ENCODE measurements at places on chromosomes 12 and 14. TPM values are rescaled to one million over a fixed set of nuclear protein-coding genes. Genes with fewer than 3 reads are reported as not detected.

DNA sequence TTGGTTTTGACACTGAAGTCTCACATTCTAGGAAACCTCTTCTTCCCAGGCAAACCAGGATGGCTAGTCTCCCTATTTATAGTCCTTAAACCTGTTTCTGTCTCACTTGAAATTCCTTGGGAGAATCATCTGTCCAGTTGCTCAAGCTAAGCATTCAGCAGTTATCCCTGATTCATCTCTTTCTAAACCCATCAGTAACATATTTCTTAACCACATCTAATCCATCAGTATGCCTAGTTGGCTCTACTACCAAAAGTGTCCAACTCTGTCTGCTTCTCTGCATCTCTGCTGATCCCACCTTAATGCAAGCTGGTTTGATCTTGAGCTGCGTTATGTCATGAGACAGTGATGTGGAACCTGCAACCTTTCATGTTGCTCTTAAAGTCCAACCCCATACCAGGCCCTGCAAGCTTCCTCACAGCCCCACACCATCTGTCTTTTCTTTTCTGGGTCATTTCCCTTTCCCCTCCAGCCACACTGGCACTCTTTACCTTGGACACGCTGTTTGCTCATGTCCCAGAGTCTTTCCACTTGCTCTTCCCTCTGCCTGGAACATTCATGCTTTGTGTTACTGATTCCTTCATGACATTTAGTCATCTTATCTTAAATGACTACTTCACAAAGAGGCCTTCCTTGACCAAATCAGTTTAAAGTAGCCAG, 380.8 kb upstream of the RGS6 start:
- no peak for DNase-seq
- no peak overlapping the region for H3K27ac ChIP-seq
- no peaks in the 10 kb centered on the region for H3K36me3 ChIP-seq
- H3K4me1 ChIP-seq: peaks cover 13% of the 10 kb centered on the region
- H3K4me3 ChIP-seq: no peak overlapping the region

DNA sequence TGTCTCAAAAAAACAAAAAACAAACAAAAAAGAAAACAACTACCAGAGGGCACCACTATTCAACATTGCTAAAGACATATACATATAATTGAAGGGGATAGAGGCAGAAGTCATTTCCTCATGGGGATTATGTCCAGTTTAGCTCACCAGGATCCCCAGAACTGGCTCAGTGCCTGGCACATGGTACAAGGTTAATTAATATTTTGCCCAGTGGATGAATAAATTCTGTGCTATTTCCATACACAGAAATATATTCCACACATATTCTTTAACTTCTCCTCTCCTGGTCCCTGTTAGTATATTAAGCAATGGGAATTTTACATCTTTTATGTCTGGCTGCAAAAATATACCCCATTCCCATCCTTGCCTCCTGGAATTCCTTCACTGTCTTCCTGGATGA, 6.7 kb downstream of the FOS start:
- DNase-seq: no peak
- H3K27ac ChIP-seq: no peak overlapping the region
- H3K4me1 ChIP-seq: peaks cover 7% of the 10 kb centered on the region
- peaks cover 11% of the 10 kb centered on the region for H3K36me3 ChIP-seq

GRCh38 chr12:106954462-106955376, 988 bp upstream of the TMEM263 start:
- H3K27me3 ChIP-seq: no peaks in the 10 kb centered on the region
- DNase-seq: peak; percentile 24
- H3K36me3 ChIP-seq: no peaks in the 10 kb centered on the region

GRCh38 chr12:94762943-94763342, 112.6 kb upstream of the TMCC3 start:
- H3K27ac ChIP-seq: peak overlapping the region; percentile 19
- H3K4me3 ChIP-seq: no peak overlapping the region
- no peaks in the 10 kb centered on the region for H3K4me1 ChIP-seq
- no peaks in the 10 kb centered on the region for H3K27me3 ChIP-seq

DNA sequence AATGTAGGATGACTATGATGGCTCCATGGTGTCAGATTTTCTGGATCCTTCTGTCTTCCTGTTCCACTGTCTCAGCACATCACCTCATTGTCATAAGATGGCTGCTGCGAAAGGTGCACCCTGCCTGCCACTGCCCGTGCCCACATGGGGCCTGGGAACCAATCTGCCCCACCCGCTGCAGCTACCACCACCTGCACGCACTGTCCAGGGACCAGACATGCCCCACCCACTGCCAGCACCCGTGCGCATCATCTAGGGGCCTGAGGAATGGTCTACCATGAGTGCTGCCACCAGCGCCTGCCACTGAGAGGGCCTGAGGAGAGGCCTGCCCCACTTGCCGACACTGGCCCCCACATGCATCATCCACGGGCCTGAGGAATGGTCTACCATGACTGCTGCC, 23.8 kb downstream of the CYP46A1 start:
- H3K4me3 ChIP-seq: no peak overlapping the region
- H3K36me3 ChIP-seq: no peaks in the 10 kb centered on the region
- no peak for DNase-seq
- H3K4me1 ChIP-seq: no peaks in the 10 kb centered on the region
- H3K27me3 ChIP-seq: peaks cover 5% of the 10 kb centered on the region
- no peak overlapping the region for H3K27ac ChIP-seq

GRCh38 chr12:100554608-100555077, 18.8 kb upstream of the GAS2L3 start:
- no peak for DNase-seq
- H3K4me1 ChIP-seq: no peaks in the 10 kb centered on the region
- H3K4me3 ChIP-seq: no peak overlapping the region
- H3K36me3 ChIP-seq: no peaks in the 10 kb centered on the region
- no peaks in the 10 kb centered on the region for H3K27me3 ChIP-seq

- H3K27ac ChIP-seq: no peak overlapping the region
- no peak overlapping the region for H3K4me3 ChIP-seq
- DNase-seq: no peak
- H3K27me3 ChIP-seq: no peaks in the 10 kb centered on the region
Measured at GRCh38 chr12:101074940-101075680, 134.9 kb downstream of the SLC5A8 start.

GRCh38 chr12:107329569-107330324, 236.4 kb upstream of the CRY1 start:
- DNase-seq: no peak
- H3K36me3 ChIP-seq: no peaks in the 10 kb centered on the region
- no peaks in the 10 kb centered on the region for H3K27me3 ChIP-seq
- no peak overlapping the region for H3K27ac ChIP-seq
- H3K4me3 ChIP-seq: no peak overlapping the region
- no peaks in the 10 kb centered on the region for H3K4me1 ChIP-seq

GRCh38 chr14:54695196-54695595, 128.3 kb downstream of the SAMD4A start:
- H3K27ac ChIP-seq: no peak overlapping the region
- H3K27me3 ChIP-seq: no peaks in the 10 kb centered on the region
- no peaks in the 10 kb centered on the region for H3K36me3 ChIP-seq
- no peak for DNase-seq

GRCh38 chr14:65588426-65589140, 176.1 kb downstream of the FUT8 start:
- H3K27ac ChIP-seq: no peak overlapping the region
- no peaks in the 10 kb centered on the region for H3K27me3 ChIP-seq
- no peaks in the 10 kb centered on the region for H3K4me1 ChIP-seq
- no peaks in the 10 kb centered on the region for H3K36me3 ChIP-seq
- no peak for DNase-seq

DNA sequence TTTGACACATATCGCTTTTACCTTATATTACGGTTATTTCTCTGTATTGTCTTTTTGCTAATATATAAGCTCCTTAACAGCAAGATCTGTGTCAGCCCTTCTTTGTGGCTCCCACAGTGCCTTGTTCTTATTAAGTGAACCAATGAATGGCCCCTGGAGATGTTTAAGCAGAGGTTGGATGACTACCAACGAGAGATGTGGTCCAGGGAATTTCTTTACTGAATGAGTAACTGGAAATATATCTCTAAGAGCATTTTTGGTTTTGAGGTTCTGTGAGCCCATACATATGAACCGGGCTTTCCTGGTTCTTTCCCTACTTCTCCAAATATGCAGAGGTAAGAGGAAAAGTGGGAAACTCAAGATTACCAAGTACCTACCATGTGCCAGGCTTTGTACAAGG, 23.5 kb downstream of the CALCOCO1 start:
- H3K27ac ChIP-seq: no peak overlapping the region
- peaks cover 91% of the 10 kb centered on the region for H3K27me3 ChIP-seq
- H3K4me1 ChIP-seq: no peaks in the 10 kb centered on the region
- no peak overlapping the region for H3K4me3 ChIP-seq
- H3K36me3 ChIP-seq: no peaks in the 10 kb centered on the region

GRCh38 chr12:131918311-131919050, 10.6 kb upstream of the PUS1 start:
- no peak overlapping the region for H3K4me3 ChIP-seq
- no peaks in the 10 kb centered on the region for H3K4me1 ChIP-seq
- peaks cover 36% of the 10 kb centered on the region for H3K36me3 ChIP-seq
- no peak for DNase-seq

DNA sequence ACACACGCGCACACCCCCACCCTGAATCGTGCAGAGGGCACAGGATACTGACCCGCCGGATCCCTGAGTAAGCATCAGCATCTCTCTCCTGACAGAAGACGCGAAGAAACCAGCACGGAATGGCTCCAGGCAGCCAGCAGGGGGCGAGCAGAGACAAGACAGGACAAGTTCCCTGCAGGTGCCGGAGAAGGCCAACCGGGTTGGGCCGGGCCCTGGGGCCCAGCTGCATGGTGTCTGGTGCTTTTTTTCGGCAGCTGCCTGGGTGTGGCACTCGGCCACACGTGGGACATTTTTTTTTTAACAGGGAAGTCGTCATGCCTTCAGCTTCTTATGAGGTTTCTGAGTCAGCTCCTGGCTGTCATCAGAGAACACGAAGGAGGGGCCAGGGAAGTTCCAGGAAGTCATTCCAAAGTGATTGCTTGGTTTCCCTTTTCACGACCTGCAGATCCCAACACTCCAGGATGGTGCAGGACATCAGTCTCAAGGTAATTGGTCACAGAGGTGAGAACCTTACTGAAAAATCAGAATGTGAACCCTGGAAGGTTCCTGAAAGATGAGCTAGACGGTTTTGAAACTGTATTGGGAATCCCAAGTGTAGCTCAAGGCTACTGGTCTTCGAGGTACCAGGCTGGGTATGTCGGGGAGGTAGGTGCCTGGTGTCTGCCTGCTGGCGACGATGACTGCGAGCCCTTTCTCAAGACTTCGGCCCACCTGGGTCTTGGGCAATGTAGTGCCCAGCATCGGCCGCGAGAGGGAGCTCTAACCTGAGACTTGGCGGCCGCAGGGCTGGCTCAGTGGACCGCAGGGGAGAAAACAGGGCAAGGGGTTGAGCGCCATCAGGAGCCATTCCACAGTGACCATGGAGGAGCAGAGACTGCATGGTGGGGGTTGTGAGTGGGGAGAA, 190.8 kb upstream of the PRMT8 start:
- peaks cover 11% of the 10 kb centered on the region for H3K4me1 ChIP-seq
- DNase-seq: peak; percentile 90
- H3K27me3 ChIP-seq: peaks cover 8% of the 10 kb centered on the region
- H3K4me3 ChIP-seq: peak overlapping the region; percentile 0
- peak overlapping the region; percentile 81 for H3K27ac ChIP-seq
- no peaks in the 10 kb centered on the region for H3K36me3 ChIP-seq

DNA sequence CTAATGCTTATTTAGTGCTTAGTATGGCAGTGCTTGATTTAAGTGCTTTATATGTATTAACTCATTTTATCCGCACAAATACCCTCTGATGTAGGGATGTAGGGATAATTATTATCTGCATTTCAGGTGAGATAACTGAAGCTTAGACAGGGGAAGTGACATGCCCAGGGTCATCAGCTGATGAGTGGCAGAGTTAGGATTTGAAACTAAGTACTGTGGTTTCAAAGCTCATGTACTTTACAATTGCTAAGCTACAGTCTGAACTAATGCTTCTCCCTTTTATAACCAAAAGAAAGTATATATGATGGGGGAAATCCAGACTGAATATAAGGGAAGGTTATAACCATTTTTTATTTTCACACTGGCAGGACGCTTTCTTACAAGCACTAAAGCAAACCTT, 229.6 kb upstream of the NAV3 start:
- H3K27ac ChIP-seq: no peak overlapping the region
- H3K4me3 ChIP-seq: no peak overlapping the region
- no peaks in the 10 kb centered on the region for H3K4me1 ChIP-seq
- H3K27me3 ChIP-seq: no peaks in the 10 kb centered on the region
- DNase-seq: no peak

- no peaks in the 10 kb centered on the region for H3K36me3 ChIP-seq
- H3K4me1 ChIP-seq: no peaks in the 10 kb centered on the region
- DNase-seq: no peak
- H3K4me3 ChIP-seq: no peak overlapping the region
- H3K27me3 ChIP-seq: no peaks in the 10 kb centered on the region
- H3K27ac ChIP-seq: no peak overlapping the region
Measured at GRCh38 chr12:75994069-75994740, 37.4 kb downstream of the PHLDA1 start.

DNA sequence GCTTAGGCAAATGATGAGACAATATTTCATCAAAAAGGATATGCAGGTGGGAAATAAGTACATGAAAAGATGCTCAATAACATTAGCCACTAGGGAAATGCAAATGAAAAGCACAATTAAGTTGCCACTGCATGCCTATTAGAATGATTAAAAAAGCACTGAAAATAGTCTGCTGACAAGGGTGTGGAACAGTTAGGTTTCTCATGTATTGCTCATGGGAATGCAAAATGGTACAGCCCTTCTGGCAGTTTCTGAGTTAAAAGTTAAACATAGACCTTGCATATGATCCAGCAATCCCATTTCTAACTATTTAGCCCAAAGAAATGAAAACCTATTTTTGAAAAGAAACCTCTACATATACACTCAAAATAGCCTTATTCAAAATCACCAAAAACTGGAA, 393.0 kb downstream of the BMP4 start:
- no peaks in the 10 kb centered on the region for H3K36me3 ChIP-seq
- H3K4me3 ChIP-seq: no peak overlapping the region
- H3K27ac ChIP-seq: no peak overlapping the region
- no peak for DNase-seq
- no peaks in the 10 kb centered on the region for H3K27me3 ChIP-seq

- H3K36me3 ChIP-seq: no peaks in the 10 kb centered on the region
- H3K27me3 ChIP-seq: no peaks in the 10 kb centered on the region
- no peak for DNase-seq
- no peak overlapping the region for H3K27ac ChIP-seq
- H3K4me3 ChIP-seq: no peak overlapping the region
Measured at GRCh38 chr14:81382517-81383225, 17.5 kb downstream of the STON2 start.

The CYP27B1 gene
- 2.3 TPM for total RNA-seq

The SMOC1 gene
- total RNA-seq: not detected

The RFLNA gene
- 19.1 TPM for total RNA-seq

The HRK gene
- not detected for total RNA-seq

The ZNF705A gene
- total RNA-seq: not detected

The HOXC5 gene
- not detected for total RNA-seq

The ANKRD33 gene
- total RNA-seq: not detected

The SLC38A4 gene
- 19.7 TPM for total RNA-seq

The ARPC3 gene
- total RNA-seq: 383 TPM

The ACSS3 gene
- 10.3 TPM for total RNA-seq

The SIX4 gene
- total RNA-seq: not detected

The PRH1 gene
- 53.1 TPM for total RNA-seq

The KCNMB4 gene
- 1.2 TPM for total RNA-seq
